ENCODE measurements at places on chromosomes 6 and 20.

DNA sequence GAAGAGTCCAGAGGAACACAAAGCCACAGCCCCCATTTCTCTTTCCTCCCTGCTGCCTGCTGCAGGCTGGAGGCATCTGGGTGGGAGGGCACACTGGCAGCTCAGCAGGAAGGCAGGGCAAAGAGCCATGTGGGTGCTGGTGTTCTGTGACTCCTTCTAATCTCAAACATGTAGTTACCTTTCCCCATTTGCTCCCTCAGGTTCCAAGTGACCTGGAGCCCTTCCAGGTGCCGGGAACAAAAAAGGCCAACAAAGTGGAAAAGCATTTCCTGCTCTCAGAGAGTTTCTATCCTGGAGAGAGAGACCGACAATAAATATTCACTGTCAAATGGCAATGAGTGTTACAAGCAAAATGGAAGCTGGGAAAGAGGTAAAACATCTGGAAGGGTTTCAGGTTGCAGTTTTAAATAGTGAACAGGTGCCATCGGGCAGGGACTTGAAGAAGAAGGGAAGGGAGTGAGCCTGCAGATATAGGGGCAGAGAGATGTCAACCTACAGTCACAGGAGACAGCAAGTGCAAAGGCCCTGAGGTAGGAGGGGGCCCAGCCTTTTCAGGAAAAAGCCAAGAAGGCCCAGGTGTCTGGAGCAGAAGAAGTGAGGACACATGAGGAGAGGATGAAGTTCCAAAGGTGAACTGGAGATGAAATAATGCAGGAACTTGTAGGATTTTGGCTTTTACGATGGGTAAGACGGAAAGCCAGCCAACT lies 43.6 kb upstream of the IYD start:
- DNase-seq: no peak

DNA sequence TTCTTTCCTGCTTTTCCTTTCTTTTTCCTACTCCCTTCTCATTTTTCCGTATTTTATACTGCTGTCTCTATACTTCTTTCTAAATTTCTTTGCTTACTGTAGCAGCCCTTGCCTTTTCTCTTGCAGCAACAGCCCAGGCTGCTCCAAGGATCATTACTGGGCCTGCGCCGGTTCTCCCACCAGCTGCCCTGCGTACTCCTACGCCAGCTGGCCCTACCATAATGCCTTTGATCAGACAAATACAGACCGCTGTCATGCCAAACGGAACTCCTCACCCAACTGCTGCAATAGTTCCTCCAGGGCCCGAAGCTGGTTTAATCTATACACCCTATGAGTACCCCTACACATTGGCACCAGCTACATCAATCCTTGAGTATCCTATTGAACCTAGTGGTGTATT lies 148.8 kb downstream of the QKI start:
- peak; percentile 54 for DNase-seq

GRCh38 chr6:158960026-158960425 lies 40.0 kb downstream of the RSPH3 start:
- no peak for DNase-seq

GRCh38 chr20:50344232-50345071 lies 153.8 kb downstream of the CEBPB start:
- DNase-seq: no peak

- DNase-seq: no peak
Measured at GRCh38 chr20:4013041-4013440, 2.3 kb downstream of the RNF24 start.

GRCh38 chr6:30830438-30830837 lies 53.9 kb upstream of the DDR1 start:
- DNase-seq: no peak

- no peak for DNase-seq
Measured at GRCh38 chr20:38447251-38447661, 12.1 kb upstream of the SNHG17 start.

DNA sequence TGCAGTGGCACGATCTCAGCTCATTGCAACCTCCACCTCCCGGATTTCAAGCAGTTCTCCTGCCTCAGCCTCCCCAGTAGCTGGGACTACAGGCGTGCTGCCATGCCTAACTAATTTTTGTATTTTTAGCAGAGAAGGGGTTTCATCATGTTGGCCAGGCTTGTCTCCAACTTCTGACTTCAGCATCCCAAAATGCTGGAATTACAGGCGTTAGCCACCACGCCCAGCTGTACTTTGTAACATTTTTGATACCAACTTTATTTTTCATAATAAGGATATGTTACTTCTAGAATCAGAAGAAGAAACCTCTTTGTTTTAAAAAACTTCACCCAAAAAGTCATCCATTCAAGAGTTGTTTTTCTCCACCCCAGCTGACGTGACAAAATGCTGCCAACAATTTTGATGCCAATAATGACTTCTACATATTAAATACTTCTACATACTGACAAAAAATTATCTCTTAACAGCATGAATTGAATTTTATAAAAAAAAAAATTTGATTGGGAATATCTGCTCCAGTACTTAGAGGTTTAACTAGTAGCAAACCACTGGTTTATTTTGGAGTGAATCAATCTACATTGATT lies 22.5 kb upstream of the PRIM2 start:
- no peak for DNase-seq

DNA sequence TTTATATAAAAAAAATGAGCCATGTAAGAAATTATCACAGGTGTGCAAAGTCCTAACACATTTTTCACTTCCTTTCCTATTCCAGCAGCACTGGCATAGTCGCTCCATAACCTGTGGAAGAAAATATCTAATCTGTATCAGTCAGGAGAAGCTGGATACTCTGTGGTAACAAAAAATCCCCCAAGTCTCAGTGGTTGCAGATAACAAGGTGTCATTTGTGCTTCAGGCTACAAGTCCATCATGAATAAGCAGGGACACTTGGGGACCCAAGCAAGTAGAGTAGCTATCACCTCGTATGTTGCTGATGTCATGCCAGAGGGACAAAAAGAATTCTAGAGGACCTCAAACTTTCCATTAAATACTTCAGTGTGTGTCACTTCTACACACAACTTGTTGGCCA lies 30.3 kb upstream of the SERPINB1 start:
- no peak for DNase-seq

DNA sequence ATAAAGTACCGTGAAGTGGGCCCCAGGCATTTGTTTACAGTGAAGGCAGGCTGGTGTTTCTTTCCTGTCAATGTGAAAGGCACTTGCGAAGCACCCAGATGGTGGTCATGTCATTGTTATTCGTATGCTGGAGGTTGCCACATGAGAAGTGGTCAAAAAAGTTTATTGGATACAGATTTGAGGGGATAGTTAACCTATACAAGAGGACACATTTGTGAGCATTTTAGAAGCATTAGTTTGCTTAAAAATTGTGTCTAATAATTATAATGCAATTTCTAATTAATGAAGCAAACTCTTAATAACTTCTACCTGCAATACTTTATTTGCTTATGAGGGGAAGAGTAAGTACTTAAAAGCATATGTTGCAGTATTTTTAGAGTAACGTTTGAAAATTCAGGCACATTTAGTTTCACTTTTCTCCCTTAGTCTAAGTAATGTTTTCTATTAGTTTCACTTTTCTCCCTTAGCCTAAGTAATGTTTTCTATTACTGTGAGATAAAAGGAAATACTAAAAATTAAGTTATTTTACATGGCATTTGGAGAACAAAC lies 120.7 kb upstream of the CLDN20 start:
- no peak for DNase-seq

DNA sequence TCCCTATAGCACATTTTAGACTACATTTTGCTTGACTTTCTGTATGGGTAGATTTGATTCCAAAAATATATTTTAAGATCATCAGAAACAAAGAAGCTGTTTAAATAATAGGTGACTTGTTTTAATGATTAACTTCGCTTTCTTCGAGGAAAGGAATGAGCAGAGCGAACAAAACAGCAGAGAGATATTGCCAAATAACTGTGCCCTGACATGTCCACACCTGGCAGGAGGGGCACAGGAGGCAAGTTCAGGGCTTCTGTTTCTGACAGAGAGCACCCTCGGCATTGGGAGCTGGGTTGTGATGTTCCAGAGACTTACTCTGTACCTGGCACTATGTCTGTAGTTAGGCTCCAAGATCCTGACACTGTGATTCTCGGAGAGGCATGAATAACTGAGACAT lies 155.7 kb upstream of the SASH1 start:
- no peak for DNase-seq

- DNase-seq: no peak
Measured at GRCh38 chr6:25202504-25202903, 76.7 kb upstream of the CARMIL1 start.

DNA sequence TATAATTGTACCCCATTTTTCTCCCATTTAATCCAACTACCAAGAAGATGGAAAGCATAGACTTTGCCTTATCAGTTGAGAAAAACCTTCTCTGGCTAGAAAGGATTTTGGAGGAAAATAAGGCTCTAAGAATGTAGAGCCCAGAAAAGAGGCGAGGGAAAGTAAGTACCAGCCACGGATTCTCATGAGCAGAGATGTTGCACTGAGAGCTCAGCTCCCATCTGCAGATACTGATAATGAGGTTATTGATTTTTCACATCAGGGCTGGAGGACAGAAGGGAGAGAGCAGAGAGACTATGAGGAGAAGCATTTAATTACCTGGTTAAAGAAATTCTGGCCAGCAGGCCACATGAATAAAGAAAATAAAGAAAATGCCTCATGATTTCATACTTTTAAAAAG lies 104.4 kb upstream of the FAM184A start:
- no peak for DNase-seq

DNA sequence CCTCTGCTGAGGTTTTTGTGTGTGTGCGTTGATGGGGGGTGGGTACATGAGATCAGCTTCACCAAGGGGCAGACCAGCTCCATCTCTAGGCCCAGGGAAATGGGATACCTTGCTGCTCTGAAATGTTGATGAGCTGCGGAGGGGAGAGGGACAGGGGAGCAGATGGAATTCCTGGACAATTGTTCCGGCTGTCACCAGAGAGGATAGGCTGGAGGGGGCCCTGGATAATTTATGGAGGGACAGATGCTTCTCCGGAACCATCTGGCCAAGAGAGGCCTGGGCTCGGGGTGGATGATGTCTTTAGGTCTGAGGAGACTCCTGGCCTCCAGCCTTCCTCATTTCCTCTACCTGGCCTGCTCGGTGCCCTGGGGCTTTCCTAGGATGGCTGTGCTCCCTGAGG lies 1.9 kb upstream of the TJAP1 start:
- no peak for DNase-seq

DNA sequence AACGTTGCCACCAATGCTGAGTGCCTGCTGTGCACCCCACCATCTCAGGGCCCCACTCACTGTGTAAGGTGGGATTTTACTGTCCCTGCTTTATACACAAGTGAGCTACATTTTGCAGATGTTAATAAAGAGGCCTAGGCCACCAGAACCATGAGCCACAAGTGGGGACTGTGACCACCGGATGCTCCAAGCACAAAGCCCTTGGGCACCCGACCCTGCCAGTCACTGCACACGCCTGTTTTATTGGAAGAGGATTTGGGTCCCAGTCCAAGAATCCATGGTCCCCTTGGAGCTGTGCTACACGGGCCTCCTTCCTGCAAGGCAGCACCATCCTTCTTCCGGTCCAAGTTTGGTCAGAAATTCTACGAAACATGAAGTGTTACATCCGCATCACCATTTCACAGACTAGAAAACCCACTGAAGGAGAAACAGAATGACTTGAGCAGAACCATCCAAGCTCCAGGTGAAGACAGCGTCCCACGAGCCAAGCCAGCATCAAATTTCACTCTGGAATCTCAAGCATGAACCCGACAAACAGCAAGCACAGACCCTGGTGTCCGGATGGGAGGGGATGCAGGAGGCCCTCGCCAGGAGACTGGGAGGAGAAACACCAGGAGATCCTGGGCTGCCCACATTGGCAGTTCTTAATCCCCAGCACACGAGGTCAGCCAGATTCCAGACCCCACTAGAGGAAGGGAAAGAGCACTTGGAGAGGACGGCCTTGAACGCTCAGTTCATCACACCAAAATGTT lies 226.9 kb downstream of the DLL1 start:
- no peak for DNase-seq

DNA sequence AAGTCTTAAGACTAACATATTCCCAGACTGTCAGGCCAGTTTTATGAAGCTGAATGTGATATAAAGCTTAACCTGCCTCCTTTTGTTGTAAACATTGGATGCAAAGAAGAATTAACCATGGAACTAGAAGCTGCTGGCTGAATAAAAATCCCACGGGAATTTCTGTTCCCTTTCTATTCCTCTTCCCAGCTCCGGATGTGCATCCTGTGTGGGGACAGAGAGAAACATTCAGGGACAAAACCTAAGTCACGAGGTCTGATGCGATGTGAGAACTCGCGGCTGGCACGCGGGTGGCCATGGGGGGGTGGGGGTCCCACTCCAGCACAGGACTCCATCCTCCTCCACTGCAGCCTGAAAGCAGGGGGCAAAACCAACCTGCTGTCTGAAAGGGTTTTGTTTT lies 32.2 kb downstream of the RAMACL start:
- DNase-seq: no peak
